Naive thymus-derived CD4-positive, alpha-beta T cell (primary cell): ENCODE measurements at places on chromosomes 4 and X. TPM values are rescaled to one million over a fixed set of nuclear protein-coding genes. Genes with fewer than 3 reads are reported as not detected.

DNA sequence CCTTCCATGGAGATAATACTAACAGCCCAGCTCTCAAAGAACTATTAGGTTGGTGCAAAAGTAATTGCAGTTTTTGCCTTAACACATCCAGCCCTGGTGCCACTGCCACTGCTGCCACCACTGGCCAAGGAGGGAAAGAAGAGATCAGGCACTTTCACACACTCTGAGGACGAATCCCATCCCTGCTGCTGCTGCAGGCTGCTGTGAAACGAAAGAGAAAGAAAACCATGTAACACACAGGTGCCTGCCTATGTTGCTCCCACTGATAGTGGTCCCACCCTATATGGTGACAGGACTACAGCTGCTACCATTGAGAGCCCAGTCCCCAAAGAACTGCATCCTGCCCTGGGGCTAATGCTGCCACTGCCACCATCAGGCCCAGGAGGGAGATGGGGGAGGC is 35.1 kb downstream of the TMLHE start:
- no peak for DNase-seq
- no peak overlapping the region for H3K4me3 ChIP-seq
- no peaks in the 10 kb centered on the region for H3K4me1 ChIP-seq
- H3K27me3 ChIP-seq, result no peaks in the 10 kb centered on the region
- H3K36me3 ChIP-seq, result no peaks in the 10 kb centered on the region

Gene IDH3G
- total RNA-seq, result 57.0 TPM

Gene PNMA6F
- not detected for total RNA-seq

Gene DCAF8L2
- not detected for total RNA-seq

DNA sequence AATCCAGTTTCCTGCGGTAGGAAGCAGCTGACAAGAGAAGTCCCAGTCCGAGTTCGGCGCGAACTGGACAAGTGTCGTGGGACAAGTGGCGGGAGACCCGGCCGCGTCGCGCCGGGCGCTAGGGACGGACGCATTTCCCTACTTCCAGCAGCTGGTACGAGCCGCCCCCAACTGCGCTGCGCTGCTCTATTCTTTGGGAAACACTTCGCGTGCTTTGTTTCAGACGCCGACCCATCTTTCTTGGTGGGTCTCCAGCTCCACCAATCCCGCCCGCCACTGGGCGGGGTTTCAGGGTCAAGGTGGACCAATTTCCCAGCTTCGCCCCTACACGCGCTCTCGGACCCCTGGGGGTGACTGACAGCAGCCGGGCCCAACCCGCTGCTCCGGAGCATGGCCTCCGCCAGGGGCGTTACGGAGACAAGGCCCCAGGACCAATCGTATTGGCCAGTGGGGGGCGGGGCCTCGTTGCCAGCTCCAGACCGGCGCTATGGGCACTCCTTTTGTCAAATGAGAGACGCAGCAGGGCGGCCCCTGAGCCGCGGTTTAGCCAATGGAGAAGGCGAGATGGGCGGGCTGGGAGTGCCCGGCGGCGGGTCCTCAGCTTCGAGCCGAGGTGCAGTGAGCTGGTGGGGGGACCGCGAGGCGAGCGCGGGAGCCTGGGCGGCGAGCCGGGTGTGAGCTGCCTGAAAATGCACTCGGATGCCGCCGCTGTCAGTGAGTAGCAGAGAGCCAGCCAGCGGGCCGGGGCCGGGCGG is at the start of gene DCUN1D4:
DCUN1D4 (plus strand) TSS at position 600 of the 755 bp plus-strand sequence; CDS start at position 690, 90 bp downstream.
- H3K27me3 ChIP-seq, result no peaks in the 10 kb centered on the region
- H3K4me1 ChIP-seq, result peaks cover 4% of the 10 kb centered on the region
- peak within 1 kb of the TSS; percentile 85 for H3K4me3 ChIP-seq
- no peaks in the 10 kb centered on the region for H3K36me3 ChIP-seq
- peak; percentile 93 for DNase-seq
- peak within 1 kb of the TSS; percentile 76 for H3K27ac ChIP-seq
